ENCODE measurements at places on chromosomes 3 and 15.

DNA sequence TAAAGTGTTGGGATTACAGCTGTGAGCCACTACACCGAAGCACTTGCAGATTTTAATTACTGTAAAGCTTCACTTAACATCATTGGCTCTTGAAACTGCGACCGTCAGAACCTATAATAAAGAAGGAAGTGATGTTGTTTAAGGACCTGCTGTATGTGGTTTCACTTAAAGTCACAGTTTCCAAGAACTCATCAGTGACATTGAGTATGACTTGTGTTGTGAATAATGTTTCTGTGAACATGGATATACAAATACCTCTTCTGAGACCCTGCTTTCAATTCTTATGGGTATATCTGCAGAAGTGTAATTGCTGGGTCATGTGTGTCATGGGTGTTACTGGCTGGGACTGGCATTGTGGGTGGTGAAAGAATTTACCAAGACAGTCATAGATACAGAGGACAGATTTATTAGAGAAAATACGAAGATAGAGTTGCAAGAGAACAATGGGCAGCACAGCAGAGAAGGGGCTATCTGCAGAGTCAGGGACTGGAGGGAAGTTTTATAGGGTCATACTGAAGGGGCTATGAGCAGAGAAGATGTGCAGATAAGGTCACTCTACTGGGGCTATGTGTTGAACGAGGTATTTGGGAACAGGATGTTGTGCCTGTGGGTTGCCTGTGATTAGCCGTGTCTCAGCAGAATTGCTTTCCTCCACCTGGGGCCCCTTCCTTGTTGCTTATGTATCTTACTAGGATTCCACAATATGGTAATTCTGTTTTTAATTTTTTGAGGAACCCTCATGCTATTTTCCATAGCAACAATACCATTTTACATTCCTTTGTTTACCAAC lies 4.5 kb downstream of the NDUFB5 start:
- peaks cover 48% of the 10 kb centered on the region for H3K4me1 ChIP-seq
- DNase-seq = peak; percentile 38
- H3K27me3 ChIP-seq = no peaks in the 10 kb centered on the region
- H3K27ac ChIP-seq = peak overlapping the region; percentile 95
- peak overlapping the region; percentile 82 for H3K4me3 ChIP-seq

DNA sequence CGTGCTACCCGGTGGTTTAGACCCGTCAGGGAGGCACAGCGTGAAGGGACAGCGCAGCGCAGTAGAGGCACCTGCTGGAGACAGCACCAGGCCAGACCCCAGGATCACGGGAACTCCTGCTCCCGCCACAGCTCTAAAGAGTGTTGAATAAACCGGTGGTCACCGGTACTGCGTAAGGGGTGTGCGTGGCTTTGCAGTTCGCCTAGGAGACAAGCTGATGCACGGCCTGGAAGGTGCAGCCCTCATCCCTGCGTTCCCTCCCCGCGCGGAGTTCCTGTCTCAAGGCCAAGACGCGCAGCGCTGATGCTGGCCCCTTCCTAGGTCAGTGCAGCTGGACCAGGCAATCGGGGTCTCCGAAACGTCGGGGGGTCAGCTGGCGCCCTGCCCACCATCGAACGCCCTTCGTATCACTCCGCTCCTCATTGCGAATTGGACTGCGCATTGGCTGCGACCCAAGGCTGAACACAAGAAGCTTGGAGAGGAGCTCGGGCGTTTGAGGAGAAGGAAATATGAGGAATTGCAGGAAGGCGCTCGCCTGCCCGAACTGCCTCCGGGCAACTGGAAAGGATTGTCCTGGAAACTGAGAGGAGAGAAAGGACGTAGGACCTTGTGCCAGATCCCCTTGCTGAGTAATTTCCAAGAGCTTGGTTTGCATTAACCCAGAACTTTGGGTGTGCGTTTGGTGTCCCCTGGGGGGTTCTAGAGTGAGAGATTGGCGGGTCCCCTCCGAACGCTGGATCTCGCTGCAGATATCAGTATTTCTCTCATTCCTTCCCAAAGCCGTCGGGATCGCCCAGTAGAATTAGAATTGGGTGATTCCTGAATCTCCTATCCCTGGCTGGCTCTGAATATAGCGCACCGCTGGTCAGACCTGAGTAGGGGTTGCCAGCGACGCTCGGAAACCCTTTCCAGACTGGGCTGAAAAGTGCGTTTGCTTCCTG lies 2.3 kb upstream of the SOX14 start:
- H3K27ac ChIP-seq = no peak overlapping the region
- H3K36me3 ChIP-seq = no peaks in the 10 kb centered on the region
- H3K4me3 ChIP-seq = no peak overlapping the region
- no peak for DNase-seq
- no peaks in the 10 kb centered on the region for H3K4me1 ChIP-seq

- peaks cover 85% of the 10 kb centered on the region for H3K36me3 ChIP-seq
- no peaks in the 10 kb centered on the region for H3K27me3 ChIP-seq
- H3K4me1 ChIP-seq = peaks cover 91% of the 10 kb centered on the region
- H3K27ac ChIP-seq = peak overlapping the region; percentile 52
Observed at GRCh38 chr3:45964139-45964538, 20.9 kb downstream of the CXCR6 start.

GRCh38 chr3:24012589-24013269 lies 67.6 kb downstream of the NR1D2 start:
- no peak overlapping the region for H3K27ac ChIP-seq
- H3K4me1 ChIP-seq = no peaks in the 10 kb centered on the region
- H3K27me3 ChIP-seq = peaks cover 4% of the 10 kb centered on the region
- no peaks in the 10 kb centered on the region for H3K36me3 ChIP-seq
- H3K4me3 ChIP-seq = no peak overlapping the region
- no peak for DNase-seq

GRCh38 chr15:94691169-94691568 lies 459.8 kb downstream of the MCTP2 start:
- no peak for DNase-seq
- H3K36me3 ChIP-seq = no peaks in the 10 kb centered on the region
- H3K4me3 ChIP-seq = no peak overlapping the region
- no peak overlapping the region for H3K27ac ChIP-seq
- no peaks in the 10 kb centered on the region for H3K4me1 ChIP-seq

GRCh38 chr15:68653801-68654200 lies 75.0 kb downstream of the CORO2B start:
- H3K27ac ChIP-seq = no peak overlapping the region
- H3K4me1 ChIP-seq = no peaks in the 10 kb centered on the region
- H3K36me3 ChIP-seq = no peaks in the 10 kb centered on the region
- no peak overlapping the region for H3K4me3 ChIP-seq
- DNase-seq = no peak

DNA sequence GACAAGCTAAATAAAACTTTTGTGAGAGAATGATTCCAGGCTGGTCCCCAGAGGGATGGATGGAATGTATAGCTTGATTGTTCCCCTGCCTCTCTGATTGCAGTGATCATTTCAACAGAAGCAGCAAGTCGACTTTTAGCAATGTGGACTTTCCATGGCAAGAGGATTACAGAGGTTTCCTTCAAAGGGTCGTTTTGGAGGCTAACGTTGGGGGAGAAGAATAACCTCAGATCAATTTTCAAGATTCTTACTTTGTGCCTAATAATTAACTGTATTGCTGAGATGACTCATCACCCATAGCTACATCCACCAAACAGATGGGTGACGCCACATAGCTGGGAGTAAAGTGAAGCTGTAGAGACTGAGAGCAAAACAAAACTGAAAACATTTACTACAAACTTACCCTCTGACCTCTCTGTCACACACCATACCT lies 79.9 kb downstream of the GTPBP8 start:
- no peaks in the 10 kb centered on the region for H3K4me1 ChIP-seq
- no peak for DNase-seq
- no peaks in the 10 kb centered on the region for H3K27me3 ChIP-seq
- no peak overlapping the region for H3K4me3 ChIP-seq
- no peak overlapping the region for H3K27ac ChIP-seq

DNA sequence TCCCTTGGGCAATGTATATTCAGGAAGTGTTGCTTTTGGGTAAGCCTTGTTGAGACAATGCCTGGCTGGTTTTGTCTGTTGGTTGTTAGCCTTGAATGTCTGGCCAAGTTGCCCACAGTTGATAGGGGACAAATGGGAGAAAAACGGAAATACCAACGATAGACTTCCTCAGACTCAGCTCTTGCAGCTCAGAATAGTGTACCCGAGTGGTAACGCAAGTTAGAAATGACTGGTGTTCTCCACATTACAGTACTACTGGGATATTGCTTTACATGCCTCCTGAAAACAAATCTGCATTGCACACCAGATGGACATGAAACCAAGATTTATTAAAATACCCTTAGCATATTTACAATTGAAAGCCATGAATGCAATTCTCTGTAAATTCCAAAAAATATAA lies 47.4 kb downstream of the GREM1 start:
- H3K27me3 ChIP-seq = peaks cover 16% of the 10 kb centered on the region
- no peak overlapping the region for H3K4me3 ChIP-seq
- no peaks in the 10 kb centered on the region for H3K4me1 ChIP-seq
- no peak for DNase-seq

- no peaks in the 10 kb centered on the region for H3K36me3 ChIP-seq
- no peaks in the 10 kb centered on the region for H3K4me1 ChIP-seq
- no peak overlapping the region for H3K27ac ChIP-seq
- H3K27me3 ChIP-seq = peaks cover 2% of the 10 kb centered on the region
Observed at GRCh38 chr15:29756358-29757267, 65.7 kb downstream of the TJP1 start.

- no peak overlapping the region for H3K27ac ChIP-seq
- no peak for DNase-seq
- no peaks in the 10 kb centered on the region for H3K27me3 ChIP-seq
- no peak overlapping the region for H3K4me3 ChIP-seq
- H3K36me3 ChIP-seq = no peaks in the 10 kb centered on the region
Observed at GRCh38 chr3:9022305-9023225, 59.3 kb upstream of the RAD18 start.

GRCh38 chr3:61520966-61521628 lies 40.3 kb upstream of the PTPRG start:
- peaks cover 57% of the 10 kb centered on the region for H3K4me1 ChIP-seq
- H3K4me3 ChIP-seq = peak overlapping the region; percentile 57
- H3K27me3 ChIP-seq = no peaks in the 10 kb centered on the region
- DNase-seq = peak; percentile 61
- H3K27ac ChIP-seq = peak overlapping the region; percentile 78

DNA sequence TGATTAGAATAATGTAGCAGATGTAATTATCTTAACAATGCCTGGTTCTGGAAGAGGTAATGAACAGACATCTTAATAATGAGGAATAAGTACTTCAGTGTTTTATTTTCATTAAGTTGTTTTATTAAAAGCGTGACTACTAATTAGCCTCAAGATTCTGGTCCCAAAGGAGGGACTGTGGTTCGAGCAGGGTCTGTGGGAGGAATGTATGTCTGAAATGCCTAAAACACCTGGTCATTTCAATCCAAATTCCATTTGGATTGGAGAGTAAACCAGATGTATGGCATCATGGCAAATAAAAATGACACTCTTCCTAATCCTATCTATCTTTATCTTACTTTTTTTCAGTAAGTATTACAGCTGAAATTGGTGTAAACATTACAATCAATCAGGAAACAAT lies 243.2 kb downstream of the PDZRN3 start:
- no peaks in the 10 kb centered on the region for H3K4me1 ChIP-seq
- no peaks in the 10 kb centered on the region for H3K36me3 ChIP-seq
- no peak for DNase-seq
- H3K4me3 ChIP-seq = no peak overlapping the region

GRCh38 chr3:34008836-34009809 lies 210.7 kb downstream of the PDCD6IP start:
- H3K4me1 ChIP-seq = no peaks in the 10 kb centered on the region
- H3K27ac ChIP-seq = no peak overlapping the region
- H3K4me3 ChIP-seq = no peak overlapping the region
- no peak for DNase-seq

DNA sequence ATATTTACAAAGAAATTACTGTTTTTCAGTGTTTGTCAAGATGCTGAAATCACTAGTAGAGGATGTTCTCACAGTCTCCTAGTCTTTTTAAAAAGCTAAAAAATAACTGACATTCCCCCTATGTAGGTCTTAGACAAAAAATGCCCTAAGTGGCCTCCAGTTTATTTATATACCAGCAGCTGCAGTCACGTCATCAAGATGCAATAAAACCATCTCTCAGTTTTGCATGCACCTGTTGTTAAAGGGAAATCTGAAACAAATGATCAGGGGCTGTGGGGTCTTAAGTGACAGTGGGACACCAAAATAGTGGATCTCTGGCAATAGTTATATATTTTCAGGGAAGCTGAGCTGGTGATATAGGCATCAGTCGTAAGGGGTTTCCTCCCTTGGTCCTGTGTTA lies 146.5 kb upstream of the ARPP21 start:
- H3K36me3 ChIP-seq = no peaks in the 10 kb centered on the region
- H3K4me3 ChIP-seq = no peak overlapping the region
- H3K4me1 ChIP-seq = no peaks in the 10 kb centered on the region
- H3K27me3 ChIP-seq = no peaks in the 10 kb centered on the region

DNA sequence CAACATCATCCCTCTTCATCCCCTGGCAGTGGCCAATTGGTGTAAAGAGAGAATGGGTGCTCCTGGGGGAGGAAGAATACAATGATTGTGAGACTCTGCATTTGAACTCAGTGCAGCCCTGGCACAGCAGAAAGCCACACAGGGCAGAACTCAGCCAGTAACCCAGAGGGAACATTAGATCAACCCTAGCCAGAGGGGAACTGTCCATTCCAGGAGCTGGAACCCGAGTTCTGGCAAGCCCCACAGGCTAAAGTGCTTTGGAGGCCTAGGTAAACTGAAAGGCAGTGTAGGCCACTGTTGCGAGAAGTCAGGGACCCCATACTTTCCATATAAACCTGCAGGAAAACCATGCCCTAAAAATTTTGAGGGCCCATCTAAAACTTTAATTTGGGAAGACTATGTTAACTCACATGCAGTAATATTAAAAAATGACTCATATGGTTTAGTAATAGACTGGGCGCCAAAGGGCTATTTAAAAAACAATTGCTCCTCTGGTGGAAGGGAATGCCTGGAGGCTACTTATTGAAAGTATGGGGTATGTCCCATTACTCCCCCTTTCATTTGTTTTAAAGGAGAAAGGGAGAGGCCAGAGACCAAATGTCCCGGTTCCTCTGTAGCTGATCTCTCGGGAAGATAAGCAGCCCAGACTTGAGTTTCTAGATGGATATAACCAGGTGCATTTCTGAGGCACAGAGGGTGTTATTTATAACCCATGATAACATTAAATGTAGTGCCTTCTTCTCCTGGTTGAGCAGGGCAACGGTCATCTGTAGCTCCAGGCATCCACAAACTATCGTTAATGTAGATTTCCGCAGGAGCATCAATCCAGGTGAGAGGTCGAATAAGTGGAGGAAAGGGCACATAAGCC lies 5.8 kb upstream of the RAD51 start:
- no peak for DNase-seq
- peaks cover 9% of the 10 kb centered on the region for H3K36me3 ChIP-seq
- H3K27ac ChIP-seq = no peak overlapping the region
- no peaks in the 10 kb centered on the region for H3K27me3 ChIP-seq
- H3K4me3 ChIP-seq = no peak overlapping the region

DNA sequence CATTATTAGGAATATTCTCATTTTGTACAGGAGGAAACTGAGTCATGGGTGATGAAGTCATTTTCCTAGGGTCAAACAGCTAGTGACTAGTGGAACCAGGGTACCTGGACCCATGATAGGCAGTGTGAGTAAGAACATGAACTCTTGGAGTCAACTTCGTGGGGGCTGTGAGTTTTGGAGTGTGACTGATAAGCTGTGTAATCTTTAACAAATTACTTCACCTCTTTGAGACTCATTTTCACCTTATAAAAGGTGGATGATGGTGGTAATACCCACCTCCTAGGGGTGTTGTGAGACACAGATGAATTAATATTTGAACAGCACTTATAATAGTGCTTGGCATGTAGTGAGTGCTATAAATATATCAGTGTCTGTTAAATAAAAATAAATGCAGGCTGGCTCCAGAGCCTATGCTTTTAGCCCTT lies 9.1 kb downstream of the SEMA6D start:
- H3K36me3 ChIP-seq = no peaks in the 10 kb centered on the region
- H3K27ac ChIP-seq = no peak overlapping the region
- no peak overlapping the region for H3K4me3 ChIP-seq
- DNase-seq = no peak
